Effector CD4-positive, alpha-beta T cell (primary cell): ENCODE measurements at places on chromosomes 16 and 17.

DNA sequence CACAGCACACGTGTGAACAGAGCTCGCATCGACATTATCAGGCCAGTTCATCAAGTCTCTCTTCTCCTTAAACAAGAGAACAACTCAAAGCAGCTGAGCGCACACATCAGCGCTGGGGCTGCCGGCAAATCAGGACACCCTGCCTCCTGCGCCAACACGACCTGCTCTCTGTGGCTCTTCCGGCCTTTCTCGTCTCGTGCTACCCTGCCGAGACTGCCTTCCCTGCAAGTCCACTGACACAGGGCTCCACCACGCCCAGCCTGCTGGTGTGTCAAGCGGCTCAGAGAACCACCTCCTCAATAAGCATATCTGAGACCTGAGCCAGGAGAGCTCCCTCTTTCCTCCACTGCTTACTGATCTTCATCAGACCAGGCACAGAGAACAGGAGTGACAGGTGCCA lies 96.9 kb downstream of the ZNF778 start:
- peak; percentile 56 for DNase-seq

DNA sequence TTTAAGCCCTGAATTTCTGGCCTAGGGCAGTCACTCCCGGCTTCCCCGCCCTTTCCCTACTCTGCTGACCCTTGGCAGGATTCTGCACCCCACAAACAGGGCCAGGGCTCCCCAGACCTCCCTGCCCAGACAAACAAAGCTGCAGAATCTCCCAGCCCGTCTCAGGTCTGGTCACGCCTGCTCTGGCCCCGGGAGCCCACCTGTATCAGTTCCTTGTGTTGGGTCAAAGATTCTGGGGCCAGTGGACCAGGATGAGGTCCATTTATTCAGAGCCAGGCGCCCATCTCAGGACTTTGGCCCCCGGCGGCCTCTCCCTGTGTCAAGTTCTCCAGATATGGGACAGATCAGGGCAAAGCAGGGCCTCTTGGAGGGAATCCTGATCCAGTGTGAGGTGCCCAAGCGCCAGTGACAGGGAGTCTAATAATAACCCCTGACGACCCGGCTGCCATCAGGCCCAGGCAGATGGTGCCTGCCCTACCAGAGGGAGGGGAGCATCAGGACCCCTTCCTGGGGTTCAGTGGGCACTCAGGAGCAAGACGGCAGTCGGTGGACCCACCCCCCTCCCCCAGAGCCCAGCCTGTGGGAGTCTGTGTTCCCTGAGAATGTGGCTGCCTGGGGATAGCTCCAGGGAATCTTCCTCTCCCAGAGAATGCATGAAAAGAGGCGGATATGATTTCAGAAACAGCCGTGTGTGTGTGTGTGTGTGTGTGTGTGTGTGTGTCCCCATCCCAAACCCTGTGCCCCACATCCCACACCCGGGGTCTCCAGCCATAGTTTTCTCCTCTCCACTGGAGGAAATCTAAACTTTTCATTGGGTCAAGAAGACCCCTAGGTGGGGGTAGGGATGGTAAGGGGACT lies 1.3 kb downstream of the TTYH2 start:
- DNase-seq, result no peak

GRCh38 chr17:41498276-41498675 lies 7.1 kb downstream of the KRT13 start:
- DNase-seq, result no peak

DNA sequence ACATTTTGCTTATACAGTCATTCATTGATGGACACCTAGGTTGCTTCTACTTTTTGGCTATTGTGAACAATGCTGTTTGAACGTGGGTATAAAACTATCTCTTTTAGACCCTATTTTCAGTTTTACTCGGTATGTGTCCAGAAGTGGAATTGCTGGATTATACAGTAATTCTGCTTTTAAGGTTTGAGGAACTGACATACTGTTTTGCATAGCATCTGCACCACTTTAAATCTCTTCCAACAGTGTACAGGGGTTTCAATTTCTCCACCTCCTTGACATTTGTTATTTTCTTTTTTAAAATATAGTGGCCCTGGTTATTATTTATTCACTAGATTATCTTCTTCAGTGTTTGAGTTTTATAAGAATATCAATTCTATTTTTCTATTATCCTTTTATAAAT lies 116.9 kb downstream of the USP22 start:
- no peak for DNase-seq

DNA sequence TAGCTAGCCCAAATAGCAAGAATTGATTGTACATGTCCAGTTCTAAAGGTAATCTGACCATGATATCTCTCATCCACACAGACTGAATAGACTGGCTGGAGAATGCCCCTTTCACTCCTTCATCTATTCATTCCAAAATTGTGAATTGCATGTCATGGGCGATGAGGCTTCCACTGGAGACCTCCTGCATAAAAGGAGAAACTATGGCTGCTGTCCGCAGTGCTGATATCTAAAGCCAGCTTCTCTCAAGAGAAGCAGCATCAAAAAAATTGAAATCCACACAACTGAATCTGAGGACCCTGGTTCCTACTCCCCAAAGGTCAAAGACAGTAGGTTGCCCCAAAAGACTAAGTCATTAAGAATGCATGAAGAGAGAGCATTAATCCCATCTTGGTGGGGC lies 7.9 kb upstream of the SCNN1G start:
- DNase-seq, result no peak

- DNase-seq, result no peak
These were observed 701 bp downstream of the PIPOX start for GRCh38 chr17:29043539-29044145.

DNA sequence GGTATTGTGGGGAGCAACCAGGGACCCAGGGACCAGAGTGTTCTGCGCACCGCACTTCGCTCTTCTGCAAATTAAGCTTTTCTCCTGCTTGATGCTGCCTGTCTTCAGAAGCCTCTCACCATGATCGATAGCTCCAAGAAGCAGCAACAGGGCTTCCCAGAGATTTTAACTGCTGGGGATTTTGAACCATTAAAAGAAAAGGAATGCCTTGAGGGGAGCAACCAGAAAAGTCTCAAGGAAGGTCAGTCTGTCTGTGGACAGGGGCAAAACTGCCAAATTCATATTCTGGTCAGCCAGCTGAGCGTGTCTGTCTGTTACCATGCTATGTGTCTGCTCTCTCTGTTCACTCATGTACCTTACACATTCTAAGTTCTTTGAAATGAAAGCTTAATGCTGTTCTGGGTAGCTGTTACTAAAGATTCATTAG lies 115.7 kb downstream of the MRTFB start:
- DNase-seq, result no peak

GRCh38 chr17:73774852-73775251 lies 130.6 kb upstream of the SDK2 start:
- DNase-seq, result no peak

- DNase-seq, result no peak
These were observed 7.4 kb downstream of the MAF start for GRCh38 chr16:79593074-79593531.

DNA sequence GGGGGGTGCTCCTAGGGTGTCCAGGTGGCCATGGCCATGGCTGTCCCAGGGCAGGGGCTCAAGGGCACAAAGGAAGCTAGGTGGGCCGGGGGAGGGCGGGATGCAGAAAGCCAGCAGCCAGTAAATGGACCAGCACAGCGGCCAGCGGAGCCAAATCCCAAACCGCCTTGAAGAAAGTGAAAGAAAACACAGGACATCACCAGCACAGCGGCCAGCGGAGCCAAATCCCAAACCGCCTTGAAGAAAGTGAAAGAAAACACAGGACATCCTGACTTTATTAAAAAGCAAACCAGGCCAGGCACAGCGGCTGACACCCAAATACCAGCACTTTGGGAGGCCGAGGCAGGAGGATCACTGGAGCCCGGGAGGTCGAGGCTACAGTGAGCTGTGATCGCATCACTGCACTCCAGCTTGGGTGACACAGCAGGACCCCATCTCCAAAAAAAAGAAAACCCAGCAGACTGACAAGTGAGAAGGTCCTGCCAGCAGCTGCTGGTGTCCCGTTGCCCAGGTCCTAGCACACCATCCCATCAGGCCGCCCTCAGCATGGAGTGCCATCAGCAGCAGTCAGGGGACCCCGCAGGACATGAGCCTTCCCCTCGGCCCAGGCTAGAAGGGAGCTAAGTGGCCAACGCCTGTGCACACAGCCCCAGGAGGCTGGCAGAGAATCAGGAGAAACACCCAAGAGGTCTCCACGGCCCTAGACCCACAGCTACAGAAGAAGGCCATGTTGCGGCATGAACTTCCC lies 17.0 kb downstream of the SLC38A10 start:
- no peak for DNase-seq

- DNase-seq, result peak; percentile 51
These were observed 3.8 kb upstream of the NAT9 start for GRCh38 chr17:74779948-74780400.

GRCh38 chr17:9285602-9286427 lies 264.5 kb downstream of the NTN1 start:
- DNase-seq, result no peak

DNA sequence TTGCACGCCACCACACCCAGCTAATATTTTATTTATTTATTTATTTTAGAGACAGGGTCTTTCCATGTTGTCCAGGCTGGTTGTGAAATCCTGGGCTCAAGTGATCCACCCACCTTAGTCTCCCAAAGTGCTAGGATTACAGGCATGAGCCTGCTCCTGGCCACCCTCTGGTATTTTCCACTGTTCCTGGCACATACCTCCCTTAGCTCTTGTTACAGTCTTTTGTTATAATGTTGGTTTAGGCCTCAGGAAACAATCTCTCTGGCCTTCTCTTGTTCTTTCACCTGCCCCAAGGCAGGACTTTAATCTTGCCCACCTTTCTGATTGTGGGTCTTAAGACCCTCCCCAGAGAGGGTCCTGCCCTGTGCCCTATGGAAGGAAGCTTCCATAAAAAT lies 3.6 kb upstream of the CYTH1 start:
- no peak for DNase-seq

DNA sequence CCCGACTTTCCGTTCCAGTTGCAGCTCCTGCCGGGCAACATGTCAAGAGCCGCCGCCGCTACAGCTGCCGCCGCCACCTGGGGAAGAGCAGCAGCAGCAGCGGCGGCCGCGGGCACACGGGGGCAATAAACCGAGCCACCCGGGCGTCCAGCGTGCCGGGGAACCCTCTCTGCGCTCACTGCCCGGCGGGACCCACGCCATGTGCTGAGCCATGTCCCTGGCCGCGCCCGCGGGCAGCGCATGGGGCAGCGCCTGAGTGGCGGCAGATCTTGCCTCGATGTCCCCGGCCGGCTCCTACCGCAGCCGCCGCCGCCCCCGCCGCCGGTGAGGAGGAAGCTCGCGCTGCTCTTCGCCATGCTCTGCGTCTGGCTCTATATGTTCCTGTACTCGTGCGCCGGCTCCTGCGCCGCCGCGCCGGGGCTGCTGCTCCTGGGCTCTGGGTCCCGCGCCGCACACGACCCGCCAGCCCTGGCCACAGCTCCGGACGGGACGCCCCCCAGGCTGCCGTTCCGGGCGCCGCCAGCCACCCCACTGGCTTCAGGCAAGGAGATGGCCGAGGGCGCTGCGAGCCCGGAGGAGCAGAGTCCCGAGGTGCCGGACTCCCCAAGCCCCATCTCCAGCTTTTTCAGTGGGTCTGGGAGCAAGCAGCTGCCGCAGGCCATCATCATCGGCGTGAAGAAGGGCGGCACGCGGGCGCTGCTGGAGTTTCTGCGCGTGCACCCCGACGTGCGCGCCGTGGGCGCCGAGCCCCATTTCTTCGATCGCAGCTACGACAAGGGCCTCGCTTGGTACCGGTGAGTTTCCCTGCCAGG lies 604 bp downstream of the HS3ST3B1 start:
- DNase-seq, result no peak

DNA sequence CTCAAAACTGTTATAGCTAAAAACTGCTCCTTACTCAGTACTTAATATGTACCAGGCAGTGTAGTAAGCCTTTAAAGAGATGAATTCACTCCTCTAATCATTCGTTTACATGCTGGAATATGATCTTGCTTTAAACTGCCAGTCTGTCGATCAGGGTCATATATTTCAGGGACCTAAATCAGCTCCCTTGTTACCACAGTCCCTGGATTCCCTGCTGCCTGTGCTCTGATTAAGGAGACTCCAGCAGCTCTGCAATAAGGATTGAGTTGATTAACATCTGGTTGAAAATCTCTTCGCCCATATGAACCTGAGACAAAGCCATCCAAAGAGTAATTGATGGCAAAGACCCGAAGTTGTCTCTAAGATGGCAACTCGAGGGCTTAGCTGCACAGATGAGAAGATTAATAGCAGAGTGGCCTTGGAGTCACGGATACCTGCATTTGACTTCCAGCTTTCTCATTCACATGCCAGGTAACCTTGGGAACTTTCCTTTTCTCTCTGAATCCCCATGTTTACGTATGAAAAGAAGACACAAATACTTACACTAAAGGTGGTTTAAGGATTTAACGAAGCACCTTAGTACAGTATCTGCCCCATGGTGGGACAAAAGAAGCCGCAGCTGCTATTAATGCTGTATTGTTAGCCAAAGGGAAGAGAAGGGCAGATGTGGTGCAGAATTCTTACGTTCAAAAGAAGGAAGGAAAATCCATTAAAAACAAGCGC lies 68.2 kb downstream of the VAT1L start:
- no peak for DNase-seq

DNA sequence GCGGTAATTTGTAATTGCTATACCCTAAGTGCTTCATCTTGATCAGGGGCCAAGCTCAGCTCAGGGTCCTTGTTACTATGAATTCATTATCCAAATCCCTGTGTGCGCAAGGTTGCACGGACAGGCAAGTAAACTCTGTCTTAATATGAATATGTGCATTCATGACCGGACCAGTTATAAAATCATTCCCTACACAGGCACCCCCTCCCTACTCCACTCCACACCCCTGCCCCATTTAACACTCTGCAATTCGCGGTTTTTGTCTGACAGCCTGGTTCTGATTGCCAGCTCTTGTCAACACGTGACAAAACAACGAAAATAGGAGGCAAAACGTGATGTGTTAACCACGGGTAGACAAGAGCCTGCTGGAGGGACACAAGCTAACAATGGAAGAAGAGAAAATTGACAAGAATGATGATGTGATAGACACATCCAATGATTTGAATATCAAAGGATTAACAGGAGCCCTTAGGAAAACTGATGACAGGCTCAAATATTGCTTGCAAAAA lies 76.5 kb downstream of the CACNG3 start:
- no peak for DNase-seq

GRCh38 chr17:38418693-38419507 lies 9.4 kb upstream of the ARHGAP23 start:
- DNase-seq, result no peak

- no peak for DNase-seq
These were observed 268.8 kb downstream of the SEC14L1 start for GRCh38 chr17:77409282-77410161.
